Stimulated activated CD8-positive, alpha-beta memory T cell treated with anti-CD3 and anti-CD28 coated beads, Interleukin-4, amount 100 ng/mL, for 1 hour (primary cell): ENCODE measurements at places on chromosomes 16 and 17.
A peak's percentile ranks its signal among the peaks of the same experiment; 100 is the strongest.

- no peak for DNase-seq
Measured at GRCh38 chr17:37570527-37571093, 38.6 kb downstream of the SYNRG start.

DNA sequence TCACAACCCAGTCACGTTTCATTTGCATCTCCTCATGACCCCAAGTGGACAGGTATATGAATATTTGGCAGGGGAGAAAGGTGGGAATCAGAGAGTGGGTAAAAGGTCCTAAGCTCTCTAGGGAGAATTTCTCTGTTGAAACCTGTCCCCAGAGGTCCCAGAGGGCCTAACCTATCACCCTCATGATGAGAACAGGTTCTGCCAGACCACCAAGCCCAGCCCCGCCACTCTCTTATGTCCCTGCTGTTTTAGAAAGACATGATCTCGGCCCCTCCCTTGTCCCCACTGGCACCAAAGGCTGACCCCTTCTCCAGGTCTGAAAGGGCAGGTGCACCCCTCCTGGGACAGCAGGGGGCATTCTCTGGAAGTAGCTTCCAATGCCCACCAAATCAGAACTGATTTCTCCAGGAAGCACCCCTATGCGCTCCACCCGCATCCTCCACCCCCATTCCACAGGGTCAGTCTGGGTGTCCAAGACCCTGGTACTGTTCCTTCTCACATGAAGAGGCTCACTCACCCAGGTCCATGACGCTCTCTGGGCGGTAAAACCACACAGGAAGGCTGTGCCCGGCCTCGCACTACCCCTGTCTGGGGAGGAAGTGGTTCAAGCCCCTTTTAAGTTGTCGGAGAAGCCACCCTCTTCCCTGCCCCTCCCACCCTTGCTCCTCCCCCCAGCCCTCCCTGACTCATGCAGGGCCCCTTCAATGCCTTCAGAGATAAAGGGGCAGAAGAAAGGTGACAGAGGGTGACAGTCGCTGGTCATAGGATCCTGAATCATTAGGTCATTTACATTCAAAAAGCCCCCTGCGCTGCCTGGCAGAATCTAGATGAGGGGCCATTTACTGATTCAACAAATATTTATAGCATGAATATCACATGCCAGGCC lies at the start of gene CCR7:
CCR7 (minus strand) TSS at position 590 of the 886 bp plus-strand sequence; CDS start at position 527, 63 bp downstream.
- peak; percentile 69 for DNase-seq

DNA sequence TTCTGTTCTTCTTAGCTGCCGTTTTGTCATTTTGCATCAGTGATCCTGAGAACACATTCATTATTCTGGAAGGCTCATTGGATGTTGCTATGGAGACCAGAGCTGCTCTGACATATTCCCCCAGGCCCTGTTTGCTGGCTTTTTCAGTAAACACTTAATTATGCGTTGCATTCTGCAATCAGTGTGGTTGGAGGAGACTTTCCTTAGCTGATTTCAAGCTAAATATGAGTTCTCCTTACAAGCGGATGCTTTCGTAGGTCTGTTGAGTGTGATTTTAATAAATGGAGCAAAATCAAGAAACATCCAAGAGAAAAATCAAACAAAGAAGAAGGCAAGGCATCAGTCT lies 38.2 kb upstream of the NUDT7 start:
- no peak for DNase-seq

- DNase-seq, result no peak
Measured at GRCh38 chr16:88455610-88456355, 2.7 kb downstream of the ZFPM1 start.

GRCh38 chr17:10126616-10127501 lies 71.5 kb downstream of the GAS7 start:
- DNase-seq, result no peak

DNA sequence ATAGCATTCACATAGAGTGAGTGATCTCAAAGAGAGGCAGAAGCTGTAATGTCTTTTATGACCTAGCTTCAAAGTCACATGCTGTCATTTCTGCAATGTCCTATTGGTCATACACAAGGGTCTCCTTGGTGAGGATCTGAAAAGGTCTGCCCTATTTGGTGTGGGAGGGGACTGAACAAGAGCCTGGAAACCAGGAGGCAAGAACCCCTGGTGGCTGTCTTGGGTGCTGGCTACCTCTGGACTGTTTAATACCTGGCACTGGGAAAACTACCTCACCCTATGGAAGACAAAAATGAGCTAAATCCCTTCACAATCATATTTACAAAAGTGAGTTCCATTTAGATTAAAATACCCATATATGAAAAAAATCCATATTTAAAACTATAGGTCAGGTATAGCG lies 9.0 kb downstream of the KCTD13 start:
- no peak for DNase-seq

DNA sequence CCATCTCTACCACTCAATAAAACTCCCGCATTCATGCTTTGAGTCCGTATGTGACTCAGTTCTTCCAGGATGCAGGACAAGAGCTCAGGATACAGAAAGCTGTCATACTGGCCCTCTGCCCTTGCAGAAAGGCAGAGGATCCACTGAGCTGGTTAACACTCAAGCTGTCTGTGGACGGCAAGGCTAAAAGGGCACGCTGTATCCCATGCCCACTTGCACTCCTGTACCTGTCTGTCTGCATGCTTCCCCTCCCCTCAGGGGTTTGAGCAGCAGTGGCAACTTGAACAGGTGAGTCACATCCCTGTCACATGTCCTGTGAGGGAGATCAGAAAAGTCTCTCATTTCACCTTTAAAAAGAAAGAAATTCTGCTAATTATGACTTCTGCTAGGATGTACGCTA lies 293.8 kb downstream of the HS3ST3B1 start:
- no peak for DNase-seq

DNA sequence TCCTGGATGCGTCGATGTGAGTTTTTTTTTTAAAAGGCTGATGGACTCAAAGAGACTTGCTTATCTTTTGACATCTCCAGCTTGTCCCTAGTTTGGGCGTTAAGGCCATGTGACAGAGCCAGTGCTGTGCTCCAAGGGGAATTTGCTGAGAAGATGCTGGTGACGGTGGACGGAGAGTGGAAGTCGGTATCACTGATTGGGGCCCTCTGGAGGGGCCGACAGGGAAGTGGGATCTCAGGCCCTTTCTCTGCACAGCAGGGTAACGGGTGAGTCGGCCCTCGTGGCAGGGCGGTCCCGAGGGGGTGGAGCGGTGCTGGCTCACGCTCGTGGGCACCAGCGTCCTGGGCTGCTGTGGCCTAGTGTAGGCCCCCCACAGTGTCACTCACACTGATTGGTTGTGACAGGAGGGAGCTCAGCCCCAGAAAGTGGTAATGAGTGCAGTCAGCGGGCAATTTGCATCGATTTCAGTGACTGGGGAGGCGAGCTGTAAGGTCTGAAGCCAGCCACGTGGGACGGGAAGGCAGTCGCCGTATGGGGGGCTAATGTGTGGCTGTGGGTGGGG lies 91.3 kb downstream of the TBC1D16 start:
- no peak for DNase-seq

DNA sequence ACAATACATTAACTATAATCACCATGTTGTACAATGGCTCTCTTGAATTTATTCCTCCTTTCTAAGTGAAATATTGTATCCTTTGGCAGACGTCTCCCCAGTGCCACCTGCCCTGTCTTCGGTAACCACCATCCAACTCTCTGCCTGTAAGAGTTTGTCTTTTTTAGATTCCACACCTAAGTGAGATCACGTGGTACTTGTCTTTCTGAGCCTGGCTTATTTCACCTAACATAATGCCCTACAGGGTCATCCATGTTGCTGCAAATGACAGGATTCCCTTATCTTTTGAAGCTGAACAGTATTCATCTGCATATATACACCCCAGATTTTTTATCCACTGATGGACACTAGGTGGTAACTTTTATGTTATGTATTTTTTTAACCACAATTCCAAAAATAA lies 24.2 kb downstream of the ORC6 start:
- no peak for DNase-seq

DNA sequence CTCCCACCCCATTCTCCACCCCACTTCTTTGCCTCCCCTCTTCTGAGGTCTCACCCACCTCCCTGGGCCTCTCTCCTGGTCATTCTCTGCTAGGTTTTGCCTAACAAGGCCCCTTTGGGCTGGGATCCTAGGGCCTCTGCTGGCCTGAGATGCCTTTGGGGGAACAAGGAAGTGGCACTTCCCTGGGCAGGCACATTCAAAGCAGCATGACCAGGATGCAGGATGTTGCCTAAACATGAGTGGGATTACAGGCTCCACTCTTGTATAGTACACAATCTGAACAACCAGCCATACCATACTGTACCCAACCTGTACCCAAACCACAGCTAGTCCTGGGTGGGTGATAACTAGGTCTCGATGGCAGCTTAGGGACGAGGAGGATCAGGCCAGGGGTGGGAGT lies 9.0 kb downstream of the GALK1 start:
- DNase-seq, result no peak

- DNase-seq, result no peak
Measured at GRCh38 chr16:11140098-11140375, 116.0 kb downstream of the SOCS1 start.

GRCh38 chr17:17638467-17638866 lies 42.8 kb upstream of the RAI1 start:
- DNase-seq, result no peak

- DNase-seq, result no peak
Measured at GRCh38 chr17:63500543-63501390, 22.4 kb upstream of the KCNH6 start.

DNA sequence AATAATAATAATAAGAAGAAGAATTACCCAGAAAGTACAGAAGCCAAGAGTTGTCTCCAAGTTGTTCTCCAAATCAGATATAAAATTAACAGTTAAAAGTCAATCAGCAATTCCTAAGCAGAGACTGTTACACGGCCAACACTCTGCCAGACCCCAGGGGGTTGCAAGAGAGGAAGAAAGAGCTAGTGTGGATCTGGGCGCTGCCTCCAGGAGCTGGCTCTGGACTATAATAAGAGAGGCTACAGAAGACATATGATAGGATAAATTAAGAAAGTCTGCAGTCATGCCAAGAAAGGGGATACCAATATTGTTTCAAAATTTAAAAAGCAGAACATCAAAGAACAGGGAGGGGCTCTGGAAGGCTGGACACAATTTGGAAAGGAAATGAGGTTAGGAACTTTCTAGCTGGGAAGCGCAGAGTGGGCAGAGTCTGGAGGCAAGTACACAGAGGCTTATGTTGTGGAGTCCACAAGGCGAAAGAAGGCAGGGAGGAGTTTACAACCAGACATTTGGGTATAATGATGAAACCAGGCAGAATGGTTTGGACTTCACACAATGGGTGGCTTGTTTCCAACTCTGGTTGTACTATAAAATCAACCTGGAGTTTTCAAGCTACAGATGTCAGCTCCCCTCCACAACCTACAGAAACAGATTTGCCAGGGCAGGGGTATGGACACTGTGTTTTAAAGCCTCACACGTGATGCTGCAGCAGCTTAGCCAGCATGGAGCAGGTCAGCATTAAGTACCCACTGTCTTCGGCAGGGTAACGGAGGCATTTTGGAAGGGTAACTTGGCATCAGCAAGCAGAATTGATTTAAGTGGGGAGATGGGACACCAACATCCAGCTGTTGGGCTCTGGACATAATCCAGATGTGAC lies 49.4 kb downstream of the SLC39A11 start:
- DNase-seq, result no peak

- DNase-seq, result no peak
Measured at GRCh38 chr16:80457871-80458270, 82.9 kb upstream of the DYNLRB2 start.

GRCh38 chr17:9331279-9332131 lies 244.1 kb downstream of the STX8 start:
- no peak for DNase-seq

DNA sequence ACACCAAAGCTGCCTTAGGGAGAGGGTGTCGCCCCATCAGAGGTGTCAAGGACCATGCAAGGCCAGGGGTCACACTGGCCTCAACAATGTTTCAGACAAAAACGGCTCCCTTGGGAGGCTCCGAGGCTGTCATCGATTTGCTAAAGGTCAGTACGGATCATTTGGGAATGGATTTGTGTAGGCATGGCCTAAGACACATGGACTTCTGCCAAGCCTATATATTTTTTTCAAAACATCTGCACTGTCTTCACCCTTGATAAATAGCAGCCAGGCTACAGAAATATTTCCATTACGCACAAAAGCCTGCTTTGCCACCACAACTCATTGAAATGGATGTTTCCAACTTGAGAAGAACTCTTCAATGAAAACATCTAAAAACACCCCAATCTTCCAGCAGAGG lies 10.3 kb downstream of the CUEDC1 start:
- DNase-seq, result no peak

DNA sequence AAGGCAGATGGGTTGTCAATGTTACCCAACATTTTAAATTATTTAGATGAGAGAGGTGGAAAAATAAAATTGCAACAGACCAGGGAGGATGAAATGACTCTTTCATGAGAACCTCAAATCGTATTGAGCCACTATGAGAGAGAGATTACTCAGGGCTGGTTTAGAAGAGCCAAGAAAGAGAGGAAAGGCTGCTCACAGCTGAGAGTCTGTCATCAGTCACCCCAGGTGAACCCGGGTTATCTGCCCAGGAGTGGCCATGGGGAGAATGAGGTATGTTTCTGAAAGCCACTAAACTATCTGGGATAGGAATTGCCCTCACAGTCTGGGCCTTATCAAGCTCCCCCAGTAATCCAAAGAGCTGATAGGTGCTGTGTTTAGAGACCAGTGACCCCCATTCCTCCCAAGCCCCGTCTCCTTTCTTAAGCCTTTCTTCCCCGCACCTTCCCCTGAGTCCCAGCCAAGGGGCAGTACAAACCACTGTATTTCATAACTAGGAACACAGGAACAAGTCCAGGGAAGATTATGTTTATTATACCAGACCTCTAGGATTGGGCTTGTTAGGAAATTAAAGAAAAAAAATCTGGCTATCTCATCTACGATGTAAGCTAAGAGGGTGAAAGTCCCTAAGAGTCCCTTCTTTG lies 158.9 kb upstream of the NOL11 start:
- DNase-seq, result no peak
